Substantia nigra (tissue), 51 donors: ENCODE measurements at places on chromosomes 5 and 9.

GRCh38 chr9:87256973-87257372 lies 240.7 kb upstream of the DAPK1 start:
- no peak for DNase-seq

DNA sequence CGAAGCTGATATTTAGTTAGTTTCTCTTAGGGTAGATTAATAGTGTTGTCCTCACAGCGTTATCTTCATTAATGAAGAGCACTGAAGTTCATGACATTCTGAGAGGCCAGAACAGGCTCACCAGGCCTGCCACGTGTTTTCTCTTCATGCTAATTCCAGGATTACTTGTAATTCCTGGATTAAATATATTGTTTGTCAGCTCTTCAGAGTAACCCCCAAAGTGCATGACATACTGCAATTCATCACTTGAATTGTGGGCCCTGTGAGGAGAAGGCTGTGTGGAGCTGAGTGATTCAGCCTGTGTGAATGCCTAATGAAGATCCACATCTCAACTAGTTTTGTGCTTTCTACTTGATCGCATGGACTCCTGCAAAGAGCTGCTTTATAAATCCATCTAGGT lies 401.0 kb upstream of the ADAMTSL1 start:
- no peak for DNase-seq

DNA sequence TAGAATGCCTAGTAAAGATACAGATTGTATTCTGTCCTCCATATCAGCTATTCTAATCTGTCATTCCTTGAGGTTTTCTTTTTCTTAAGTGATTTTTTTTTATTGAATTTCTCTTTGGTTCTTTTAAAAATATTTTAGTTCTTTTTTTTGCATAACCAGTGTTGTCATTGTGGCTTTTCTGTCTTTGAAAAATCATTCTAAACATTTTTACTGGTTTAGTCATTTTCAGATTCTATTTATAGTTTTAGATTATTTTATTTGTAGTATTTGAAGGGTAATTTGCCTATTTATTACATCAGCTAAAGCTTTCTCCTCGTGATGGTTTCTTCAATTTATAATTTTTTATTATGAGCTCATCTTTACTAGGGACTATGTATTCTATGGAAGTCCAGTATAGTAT lies 78.1 kb downstream of the NDUFAF2 start:
- no peak for DNase-seq

- DNase-seq = no peak
These were observed 171.2 kb downstream of the GAPVD1 start for GRCh38 chr9:125432715-125433385.

- DNase-seq = no peak
These were observed 159.4 kb downstream of the TENT4A start for GRCh38 chr5:6872441-6873160.

DNA sequence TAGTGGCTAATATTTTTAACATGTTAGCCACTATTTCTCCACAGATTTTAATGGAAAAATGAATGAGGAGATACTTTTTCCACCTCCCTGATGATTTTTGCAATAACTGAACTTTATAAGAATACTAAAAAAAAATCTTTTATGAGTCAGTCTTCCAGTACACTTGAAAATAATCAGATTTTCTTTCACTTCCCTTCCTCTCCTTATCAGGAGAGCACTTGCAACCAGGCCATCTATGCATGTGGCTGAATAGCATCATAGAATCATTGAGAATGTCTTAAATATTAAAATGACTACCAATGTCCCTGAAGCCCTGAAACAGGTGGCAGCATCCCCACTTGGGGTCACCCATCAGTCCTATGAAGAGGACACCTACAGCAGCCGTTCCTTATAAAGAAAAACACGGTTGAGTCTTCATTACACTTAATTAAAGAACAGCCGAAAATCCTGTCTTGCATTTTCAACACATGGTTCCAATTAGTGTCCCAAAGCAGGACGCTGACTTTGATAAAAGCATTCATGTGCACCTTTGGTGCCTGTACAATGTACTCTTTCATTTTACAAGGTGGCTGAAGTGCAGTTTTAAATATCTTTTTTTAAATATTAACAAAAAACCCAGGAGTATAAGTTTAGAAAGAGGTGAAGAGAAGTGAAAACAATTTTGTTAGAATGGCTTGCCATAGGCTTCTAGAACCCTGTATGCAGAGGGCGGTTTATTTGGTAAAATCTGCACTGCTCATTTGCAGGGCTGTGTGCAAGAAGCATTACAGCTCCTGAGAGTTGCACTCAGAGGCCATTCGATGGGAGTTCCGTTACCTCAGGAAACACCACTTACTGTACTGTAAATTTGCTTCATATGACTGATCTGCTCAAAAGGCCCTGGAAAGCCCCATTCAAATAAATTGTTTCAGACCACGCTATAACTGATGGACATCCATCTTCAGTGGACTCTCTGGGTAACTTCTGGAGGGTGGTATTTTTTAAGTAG lies 106.9 kb upstream of the VCAN start:
- DNase-seq = no peak

GRCh38 chr5:135246923-135247795 lies 151.9 kb downstream of the MACROH2A1 start:
- DNase-seq = no peak
